ENCODE measurements at places on chromosomes 2 and 18. TPM values are rescaled to one million over a fixed set of nuclear protein-coding genes. Genes with fewer than 3 reads are reported as not detected.

The HOXD10 gene
- total RNA-seq, result 2.2 TPM

The SLC11A1 gene
- 0.36 TPM for total RNA-seq

The C2orf78 gene
- not detected for total RNA-seq

The FAM161A gene
- 14.3 TPM for total RNA-seq

The TNFRSF11A gene
- total RNA-seq, result 0.08 TPM

The EIF2AK2 gene
- total RNA-seq, result 46.0 TPM

The FRZB gene
- 0.49 TPM for total RNA-seq

The DLGAP1 gene
- 0.99 TPM for total RNA-seq

The PDE1A gene
- total RNA-seq, result 1.6 TPM

All from SJCRH30 (cell line).